ENCODE measurements at places on chromosomes 16 and 17.

DNA sequence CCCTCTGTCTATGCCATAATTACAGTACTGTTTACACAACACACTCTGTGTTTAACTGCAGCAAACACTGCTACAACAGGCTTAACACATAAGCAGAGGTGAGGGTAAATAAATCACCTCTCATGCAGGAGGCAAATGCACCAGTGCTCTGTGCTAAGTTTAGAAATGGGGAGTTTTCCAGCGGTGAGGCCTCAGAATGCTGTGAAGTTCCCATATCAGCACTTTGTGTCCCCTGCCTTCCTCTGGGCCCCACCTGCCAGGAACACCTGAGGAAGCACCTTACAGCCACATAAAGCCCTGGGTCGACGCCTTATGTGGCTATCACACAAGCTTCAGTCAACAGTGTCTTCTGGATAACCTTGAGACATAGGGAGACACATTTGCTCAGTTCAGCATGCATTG is 304.5 kb downstream of the HAPSTR1 start:
- DNase-seq: no peak

DNA sequence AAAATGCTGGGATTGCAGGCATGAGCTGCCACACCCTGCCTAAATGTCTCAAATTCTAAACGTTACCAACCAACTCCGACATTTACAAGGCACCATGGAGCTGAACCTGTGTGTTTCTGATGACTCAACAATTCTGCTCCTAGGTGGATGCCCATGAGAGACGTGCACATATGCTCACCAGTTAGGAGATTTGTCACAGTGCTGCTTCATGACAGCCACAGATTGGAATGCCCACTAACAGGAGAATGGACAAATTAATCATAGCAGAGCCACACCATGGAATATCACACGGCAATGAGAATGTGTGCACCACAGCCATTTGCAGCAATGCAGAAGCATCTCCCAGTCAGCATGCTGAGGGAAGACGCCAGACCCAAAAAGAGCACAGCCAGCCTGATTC is 8.0 kb upstream of the KCNG4 start:
- DNase-seq: no peak

GRCh38 chr16:50195276-50195675 is 42.2 kb downstream of the TENT4B start:
- no peak for DNase-seq

DNA sequence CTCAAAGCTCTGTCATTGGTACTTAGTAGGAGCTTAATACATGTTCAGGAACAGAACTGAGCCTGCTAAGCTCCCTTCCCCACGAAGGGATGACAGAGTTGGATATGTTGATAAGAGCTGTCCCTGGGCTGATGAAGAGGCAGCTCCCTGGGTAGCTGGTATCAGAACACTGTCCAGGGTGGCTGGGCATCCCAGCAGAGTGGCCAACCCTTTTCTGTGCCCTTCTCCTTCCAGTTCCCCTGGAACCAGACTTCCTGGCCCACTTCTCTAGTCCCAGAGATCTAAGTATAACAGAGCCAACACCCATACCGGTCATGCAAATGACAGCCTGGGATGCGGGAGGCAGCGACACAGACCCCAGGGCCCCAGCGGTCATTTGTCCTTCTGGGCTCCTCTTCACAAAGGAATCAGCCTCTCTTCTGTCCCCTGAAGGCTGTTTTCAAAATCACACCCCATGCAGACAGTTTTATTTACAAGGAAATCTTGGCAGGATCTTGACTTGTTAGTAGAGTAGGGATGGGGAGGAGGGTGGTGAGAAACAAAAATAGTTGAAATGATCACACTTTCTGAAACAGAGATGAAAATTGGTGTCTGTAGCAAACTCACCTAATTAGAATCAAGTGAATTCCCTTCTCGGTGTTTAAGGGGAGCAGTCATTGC is 1.4 kb upstream of the RHBDL3 start:
- DNase-seq: no peak

DNA sequence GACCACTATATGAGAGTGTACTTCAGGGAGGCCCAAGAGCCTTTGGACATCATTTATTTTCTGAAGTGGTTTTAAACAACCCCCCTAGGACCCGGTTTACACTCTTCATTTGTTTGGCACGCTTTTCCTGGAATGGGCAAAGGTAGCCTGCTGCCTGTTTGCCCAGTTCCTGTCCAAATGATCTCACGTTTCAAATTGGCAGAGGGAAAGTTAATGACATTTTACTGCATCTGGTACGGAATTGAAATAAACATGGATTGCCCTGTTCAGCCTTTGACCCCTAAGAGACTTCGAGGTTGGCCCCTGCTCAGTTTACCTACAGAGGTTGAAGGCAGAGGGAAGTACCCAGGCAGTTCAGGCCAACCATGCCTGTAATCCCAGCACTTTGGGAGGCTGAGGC is 5.8 kb upstream of the RPRML start:
- DNase-seq: no peak

GRCh38 chr17:45060382-45060796 is 728 bp upstream of the NMT1 start:
- no peak for DNase-seq

GRCh38 chr17:30921544-30922196 is at the start of gene ADAP2:
Gene ADAP2 (plus strand): TSS chr17:30921945. CDS start chr17:30922015, 70 bp downstream.
- DNase-seq: peak; percentile 78

DNA sequence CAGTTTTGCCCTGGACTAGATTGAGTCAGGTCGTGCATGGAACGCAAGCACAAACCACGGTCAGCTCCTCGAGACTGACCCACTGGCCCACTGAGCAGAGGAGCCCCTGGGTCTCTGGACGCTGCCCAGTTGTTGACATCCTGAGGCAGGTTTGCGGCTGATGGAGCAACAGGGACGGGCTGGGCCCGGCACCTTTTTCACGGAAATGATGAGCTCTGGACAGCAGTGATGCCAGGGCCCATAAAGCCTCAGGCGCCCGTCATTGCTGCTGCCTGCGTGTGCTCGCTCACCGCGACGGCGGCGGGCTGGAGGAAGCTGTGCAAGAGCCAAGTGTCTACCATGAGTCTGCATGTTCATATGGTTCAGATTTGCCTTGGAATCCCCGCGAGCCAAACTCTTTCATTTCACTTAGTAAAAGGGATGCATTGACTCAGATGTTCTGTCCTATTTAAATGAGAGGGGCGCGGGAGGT is 30.8 kb upstream of the CRISPLD2 start:
- DNase-seq: no peak

DNA sequence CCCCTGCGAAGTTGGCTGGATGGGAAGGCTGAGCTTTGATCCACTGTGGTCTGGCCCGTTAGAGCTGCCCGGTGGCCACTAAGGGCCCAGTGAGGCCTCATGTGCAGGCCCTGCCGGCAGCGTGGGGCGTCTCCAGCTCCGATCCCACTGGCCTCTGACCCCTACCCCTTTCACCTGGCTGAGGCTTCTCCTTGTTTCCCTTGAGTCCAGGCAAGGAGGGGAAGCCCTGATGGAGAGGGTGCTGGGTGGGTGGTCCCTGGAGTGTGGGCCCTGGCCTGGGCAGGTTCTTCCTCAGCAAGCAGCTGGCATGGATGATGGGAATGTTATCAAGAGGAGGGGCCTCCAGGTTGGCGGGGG is 356.8 kb downstream of the SEC14L1 start:
- no peak for DNase-seq

GRCh38 chr16:81651758-81652718 is 127.1 kb upstream of the PLCG2 start:
- DNase-seq: no peak

GRCh38 chr16:4890026-4890425 is 42.7 kb downstream of the UBN1 start:
- no peak for DNase-seq

GRCh38 chr16:88368994-88369393 is 13.8 kb upstream of the ZNF469 start:
- no peak for DNase-seq

DNA sequence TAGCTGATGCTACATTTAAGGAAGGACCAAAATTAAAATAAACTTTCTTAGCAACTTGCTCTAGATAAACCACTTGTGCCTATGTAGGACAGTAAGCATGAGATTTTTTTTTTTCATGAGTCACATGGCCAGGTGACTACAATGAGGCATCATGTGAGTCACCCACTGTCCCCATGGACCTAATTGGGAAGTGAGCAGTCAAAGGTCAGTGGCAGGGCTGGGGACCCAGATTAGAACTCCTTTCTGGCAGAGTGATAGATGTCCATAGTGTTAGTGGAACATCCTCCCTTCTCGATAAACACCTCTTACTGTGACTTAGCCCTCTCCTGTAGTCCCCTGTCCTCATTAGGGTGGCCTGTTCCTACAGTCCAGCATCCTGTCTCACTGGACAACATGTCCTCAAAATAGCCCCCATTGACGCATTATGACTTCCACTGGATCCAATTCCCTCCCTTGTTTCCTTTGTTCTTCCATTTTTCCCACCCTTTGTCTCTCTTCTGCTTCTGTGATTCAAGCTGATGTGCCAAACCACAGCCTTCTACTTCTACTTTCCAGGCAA is 12.4 kb downstream of the ITGB3 start:
- no peak for DNase-seq

- DNase-seq: no peak
Measured at GRCh38 chr16:65500919-65501318, 379.1 kb upstream of the CDH11 start.

GRCh38 chr16:2824626-2825025 is 5.5 kb upstream of the ZG16B start:
- DNase-seq: no peak

DNA sequence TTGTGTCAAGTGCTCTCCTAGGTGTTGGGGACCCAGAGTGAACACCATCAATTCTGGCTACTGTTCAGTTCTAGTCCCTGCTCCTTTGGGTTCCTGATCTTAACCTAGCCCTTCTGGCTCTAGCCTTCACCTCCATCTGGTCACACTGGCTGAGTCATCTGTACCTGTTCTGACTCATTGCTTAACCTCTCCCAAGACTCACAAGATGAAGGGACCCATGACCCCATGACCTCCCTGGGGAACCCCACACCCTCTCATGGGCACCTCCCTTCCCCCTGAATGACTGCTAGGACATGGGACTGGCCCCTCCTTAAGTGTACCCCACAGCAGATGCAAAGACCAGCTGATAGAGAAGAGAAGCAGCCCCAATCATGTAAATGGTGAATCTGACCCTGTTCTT is 345.8 kb upstream of the CDH5 start:
- peak; percentile 7 for DNase-seq

- no peak for DNase-seq
Measured at GRCh38 chr17:67020293-67020766, 24.0 kb upstream of the CACNG1 start.

- DNase-seq: no peak
Measured at GRCh38 chr17:35934760-35935159, 4.2 kb upstream of the RDM1 start.

DNA sequence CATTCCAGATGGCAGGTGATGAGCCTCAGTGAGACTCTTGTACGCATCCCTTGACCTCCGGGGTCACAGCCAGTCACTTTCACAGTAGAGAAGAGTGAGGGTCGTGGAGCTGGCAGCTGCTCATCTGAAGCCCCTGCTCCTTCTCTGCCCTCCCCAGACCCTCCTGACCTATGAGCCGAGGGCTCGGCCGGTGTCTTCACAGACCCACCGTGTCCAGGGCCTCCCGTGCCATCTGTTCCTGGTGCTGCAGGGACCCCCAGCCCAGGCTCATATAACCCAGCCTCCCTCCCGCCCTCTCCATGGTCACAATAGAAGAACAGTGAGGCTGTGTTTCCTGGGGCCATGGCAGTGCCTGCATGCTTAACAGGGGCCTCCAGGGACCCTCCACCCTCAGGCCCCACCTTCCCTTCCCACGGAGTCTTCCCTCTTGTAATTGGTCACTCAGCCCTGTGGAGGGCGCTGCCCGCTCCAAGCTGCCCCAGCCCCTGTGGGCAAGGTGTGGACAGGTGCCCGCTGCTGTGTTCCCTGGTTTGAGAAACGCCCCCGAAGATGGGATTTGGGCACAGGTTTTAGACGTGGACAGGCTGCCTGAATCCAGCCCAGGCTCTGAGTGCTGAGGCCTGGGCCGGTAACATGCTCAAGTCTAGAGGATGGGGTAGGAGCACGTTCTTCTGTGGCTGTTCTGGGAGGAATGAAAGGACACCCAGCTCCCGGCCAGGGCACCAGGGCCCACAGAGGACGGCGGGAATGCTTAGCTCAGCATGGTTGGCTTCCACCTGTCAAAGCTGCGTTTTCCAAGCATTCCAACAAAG is 38.7 kb downstream of the ACSF3 start:
- no peak for DNase-seq

DNA sequence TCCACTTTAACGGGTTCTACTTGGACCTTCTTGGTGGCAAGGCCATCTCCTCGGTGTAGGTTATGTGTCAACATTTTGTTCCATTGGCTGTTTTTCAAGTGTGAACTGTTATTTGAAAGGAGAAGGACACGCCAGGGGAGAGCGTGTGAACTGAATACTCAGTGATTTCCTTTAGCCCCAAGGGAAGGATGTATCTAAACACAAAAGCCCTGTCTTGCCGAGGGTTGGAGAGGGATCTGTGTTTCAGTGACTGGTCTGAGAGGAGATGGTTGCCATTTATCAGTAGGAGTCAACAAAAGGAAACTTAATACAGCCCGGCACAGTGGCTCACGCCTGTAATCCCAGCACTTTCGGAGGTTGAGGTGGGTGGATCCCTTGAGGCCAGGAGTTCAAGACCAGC is 50.0 kb downstream of the USP10 start:
- DNase-seq: no peak

GRCh38 chr16:9622268-9622667 is 530.8 kb downstream of the HAPSTR1 start:
- no peak for DNase-seq

GRCh38 chr16:1317479-1318267 is 8.2 kb downstream of the UBE2I start:
- DNase-seq: no peak

- DNase-seq: no peak
Measured at GRCh38 chr17:74608511-74608910, 15.0 kb downstream of the CD300E start.

DNA sequence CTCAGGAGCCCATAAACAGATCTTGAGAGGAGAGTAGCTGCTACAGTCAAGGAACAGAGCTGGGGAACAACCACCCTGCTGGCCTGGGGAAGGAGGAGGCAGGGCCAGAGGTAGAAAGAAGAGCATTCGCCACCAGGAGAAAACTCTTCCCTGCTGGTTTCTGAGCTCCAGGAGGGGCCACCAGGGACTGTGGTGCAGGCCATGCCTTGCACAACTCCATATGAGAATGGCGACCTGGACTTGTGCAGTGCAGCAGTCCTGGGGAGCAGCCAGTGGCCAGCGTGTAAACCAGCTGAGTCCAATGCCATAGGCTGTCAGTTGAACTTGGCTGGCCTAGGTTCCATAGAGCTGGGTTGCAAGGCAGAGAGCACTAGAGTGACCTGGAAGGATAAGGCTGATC is 11.6 kb downstream of the SLC13A2 start:
- no peak for DNase-seq

Measured in GM20000 (cell line).